ENCODE measurements at places on chromosomes 7 and 10.

DNA sequence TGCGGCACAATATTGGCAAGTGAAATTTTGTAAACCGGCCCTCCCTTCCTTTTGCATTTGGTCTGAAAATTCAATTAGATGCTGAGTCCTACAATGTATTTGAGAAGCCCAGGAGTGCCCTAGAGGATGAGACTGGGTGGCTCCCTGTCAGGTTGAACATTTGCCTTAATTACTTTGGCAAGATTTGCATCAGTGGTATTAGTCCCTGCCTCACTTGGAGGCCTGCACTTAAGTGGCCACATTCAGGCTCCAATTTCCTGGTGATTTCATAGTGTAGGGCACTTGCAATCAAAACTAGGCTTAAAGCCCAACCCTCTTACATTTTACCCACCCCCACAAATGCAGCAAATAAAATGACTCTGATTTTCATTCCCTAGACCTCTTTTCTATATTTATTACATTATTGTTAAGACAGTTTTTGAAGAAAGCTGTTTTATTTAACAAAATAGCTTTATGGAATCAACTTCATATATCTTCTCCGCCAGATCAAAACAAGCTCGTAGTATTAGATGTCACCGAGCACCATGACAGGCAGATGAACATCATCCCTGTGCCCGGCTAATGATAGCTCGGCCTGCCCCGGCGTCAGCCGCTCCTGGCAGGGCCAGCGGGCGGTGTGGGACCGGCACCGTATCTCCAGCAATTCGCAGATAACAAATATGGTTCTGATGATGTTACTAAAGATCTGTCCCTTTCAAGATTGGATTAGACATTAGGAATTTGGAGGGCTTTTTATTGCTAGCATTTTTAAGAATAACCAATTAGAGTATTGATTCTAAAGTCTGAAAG, 73.6 kb downstream of the EGFR start:
- no peak for DNase-seq

GRCh38 chr7:71414490-71414889, 282.5 kb downstream of the GALNT17 start:
- DNase-seq = no peak

GRCh38 chr10:75407713-75408508, 6.3 kb upstream of the ZNF503 start:
- DNase-seq = no peak

GRCh38 chr10:112429147-112429546, 17.6 kb downstream of the ZDHHC6 start:
- no peak for DNase-seq

GRCh38 chr7:11141541-11141940, 167.9 kb downstream of the PHF14 start:
- no peak for DNase-seq

GRCh38 chr10:17792991-17793390, 16.2 kb upstream of the MRC1 start:
- no peak for DNase-seq

DNA sequence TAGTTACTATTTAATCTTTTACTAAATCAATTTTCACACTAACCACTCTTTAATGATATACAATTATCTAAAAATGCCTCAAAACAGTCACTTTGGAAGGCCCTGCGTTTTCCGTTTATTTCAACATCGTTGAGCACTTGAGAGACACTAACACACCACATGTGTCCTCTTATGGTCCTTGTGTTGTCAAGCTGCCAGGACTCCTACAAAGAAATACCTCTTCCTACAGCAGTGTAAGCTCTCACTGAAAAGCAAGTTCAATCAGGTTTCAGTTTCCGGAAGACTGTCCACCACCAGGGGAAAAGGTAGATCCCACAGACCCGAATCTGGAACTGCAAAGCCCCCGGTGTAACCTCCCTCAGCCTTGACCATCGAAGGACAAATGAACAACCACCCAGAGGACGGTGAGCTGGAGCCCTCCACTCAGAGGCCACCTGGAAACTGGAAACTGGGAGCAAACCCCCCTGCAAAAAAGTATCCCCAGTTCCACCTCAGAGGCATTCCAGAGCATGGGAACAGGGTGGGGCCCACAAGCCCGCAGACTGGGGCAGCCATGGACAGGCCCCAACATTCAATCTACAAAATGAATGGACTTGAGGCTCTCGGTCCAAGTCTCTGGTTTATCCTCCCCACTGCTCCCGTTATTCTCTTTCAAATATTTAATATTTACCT, 37.6 kb downstream of the KCNH2 start:
- no peak for DNase-seq

DNA sequence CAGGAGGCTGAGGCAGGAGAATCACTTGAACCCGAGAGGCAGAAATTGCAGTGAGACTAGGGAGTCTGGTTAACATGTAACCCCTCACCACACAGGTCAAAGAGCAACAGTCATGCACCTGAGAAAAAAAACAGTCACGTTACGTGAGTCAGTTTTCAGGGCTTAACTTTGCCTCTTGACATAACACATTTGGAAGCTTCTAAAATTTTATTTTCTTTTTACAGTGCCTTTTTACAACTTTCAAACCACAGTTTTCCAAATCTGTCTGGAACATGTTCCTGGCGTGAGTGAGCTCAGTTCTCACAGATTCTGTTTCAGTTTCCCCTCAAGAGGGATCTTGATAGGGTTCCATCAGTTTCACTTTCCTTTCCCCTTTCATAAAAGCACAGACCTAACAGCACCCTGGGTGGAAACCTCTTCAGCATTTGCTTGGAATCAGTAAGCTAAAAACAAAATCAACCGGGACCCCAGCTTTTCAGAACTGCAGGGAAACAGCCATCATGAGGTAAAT, 4.4 kb downstream of the IFIT3 start:
- DNase-seq = no peak

DNA sequence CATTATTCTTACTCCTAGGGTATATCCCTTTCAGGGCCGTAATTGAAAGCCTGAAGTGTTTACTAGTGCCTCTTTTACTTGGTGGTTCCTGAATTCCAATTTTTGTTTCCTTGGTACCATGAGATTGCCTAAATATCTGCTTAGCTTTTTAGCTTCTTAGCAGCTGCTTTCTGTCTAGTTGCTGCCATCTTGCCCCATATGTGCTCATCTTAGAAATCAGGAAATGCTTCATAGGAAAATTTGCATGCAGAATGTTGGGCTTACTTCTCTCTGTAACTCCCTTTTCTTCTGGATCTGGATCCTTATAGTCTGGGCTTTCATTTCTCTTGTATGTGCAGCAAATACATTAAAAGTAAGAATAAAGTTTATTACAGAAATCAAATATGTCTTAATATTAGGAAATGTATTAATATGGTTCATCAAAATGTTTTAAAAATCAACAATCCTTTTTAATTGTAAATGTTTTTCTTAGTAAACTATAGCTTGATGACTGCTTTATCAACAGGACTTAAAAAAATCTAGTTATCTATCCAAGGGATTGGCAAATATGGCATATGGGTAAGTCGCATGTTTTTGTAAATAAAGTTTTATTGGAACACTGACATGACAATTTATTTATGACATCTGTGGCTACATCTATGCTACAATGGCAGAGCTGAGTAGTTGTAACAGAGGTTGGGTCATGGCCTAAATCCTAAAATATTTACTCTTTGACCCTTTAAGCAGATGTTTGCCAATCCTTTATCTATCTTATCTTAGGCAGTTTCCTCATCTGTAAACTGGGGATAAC, 73.5 kb upstream of the CDK6 start:
- no peak for DNase-seq

DNA sequence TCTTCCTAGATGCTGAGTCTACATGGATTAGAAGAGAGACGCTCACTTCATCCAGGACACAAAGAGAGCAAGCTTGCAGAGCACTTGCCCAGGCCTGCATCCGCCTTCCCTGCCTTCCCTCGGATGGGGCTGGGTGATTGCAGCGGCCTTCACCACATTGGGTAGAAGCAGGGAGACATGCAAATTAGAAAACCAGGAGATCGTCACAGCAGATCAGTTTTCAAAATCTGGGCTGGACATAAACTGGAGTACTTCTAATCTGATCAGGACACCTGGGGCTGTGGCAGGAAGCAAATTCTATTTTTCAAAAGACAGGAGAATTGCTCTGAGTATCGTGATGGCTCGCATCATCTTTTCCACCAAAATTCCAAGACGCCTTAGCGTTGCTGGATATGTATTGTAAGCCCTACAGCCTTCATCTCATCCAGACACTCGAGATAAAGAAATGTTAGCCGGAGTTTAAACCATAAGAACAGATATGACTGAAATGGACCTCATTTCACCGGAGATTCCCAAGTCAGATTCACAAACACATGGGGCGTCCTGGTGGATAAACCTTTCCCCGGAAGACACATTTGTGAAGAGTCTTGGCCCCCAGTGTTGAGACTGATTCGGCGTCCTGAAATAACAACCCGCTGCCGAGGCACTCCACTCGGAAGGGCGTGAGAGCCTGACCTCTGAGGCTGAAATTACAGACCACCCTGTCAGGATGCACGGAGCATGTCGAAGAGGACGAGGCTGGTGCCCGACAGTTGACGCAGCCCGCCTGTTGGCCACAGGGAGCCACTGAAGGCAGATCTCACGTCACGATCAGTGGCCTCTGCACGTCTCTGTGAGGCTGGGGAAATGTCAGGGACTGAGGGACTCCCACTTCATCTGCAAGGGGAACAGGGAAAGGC, 91.2 kb upstream of the PARD3 start:
- DNase-seq = no peak

DNA sequence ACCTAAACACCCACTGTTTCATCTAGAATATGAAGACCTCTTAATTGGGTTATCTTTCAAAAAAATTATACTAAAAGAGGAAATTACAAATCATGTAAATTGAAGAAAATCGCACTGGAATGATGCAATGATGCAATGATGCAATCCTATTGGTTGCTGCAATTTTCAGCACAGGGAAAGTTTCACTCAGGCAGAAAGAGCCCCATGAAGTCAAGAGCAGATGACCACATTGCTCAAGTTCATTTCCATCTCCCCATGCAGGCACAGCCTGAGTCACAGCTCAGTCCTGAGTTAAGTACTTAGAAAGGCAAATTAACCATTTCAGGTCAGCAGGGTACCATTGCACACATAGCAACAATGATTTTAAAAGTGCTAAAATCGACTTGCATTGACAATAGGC, 180.3 kb upstream of the MYO3A start:
- DNase-seq = no peak

DNA sequence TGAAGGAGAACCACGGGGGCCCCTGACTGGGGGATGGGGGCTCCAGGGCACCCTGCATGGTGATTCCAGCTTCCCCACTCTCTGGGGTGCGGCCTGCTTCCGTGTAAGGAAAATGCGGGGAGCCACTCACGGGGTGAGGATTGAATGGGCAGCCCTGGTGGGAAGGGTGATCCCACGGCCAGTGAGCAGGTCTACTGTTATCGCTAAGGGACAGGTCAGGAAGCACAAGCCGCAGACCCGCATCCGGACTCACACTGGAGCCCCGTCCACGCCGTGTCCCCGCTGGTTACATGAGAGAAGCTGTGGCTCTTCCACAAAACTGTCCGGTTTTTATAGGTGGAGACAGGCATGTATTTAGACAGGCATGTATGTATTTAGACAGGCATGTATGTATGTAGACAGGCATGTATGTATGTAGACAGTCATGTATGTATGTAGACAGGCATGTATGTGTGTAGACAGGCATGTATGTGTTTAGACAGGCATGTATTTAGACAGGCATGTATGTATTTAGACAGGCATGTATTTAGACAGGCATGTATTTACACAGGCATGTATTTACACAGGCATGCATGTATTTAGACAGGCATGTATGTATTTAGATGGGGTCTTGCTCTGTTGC, 5.7 kb downstream of the PSMG3 start:
- no peak for DNase-seq

DNA sequence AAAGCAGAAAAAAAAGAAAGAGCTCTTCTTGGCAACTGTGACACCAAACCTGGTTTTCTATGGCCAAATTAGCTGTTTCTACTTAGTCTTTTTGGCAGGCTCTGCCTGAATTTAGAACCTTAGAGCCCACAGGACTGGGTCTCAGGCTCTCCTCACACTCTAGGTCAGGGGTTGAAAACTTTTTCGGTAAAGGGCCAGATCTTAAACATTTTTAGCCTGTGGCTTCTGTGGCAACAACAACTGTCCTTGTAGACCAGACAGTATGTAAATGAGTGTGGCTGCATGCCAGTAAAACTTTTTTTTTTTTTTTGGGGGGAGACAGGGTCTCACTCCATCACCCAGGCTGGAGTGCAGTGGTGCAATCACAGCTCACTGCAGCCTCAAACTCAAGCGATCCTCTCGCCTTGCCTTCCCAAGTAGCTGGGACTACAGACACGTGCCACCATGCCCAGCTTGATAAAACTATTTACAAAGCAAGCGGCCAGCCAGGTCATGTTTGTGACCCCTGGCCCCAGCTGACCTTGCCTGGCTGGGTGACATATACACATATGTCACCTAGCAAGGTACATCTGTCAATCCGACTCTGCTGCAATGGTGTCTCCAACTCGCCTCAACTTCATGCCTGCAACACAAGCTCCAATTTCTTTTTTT, 17.4 kb downstream of the KPNA7 start:
- no peak for DNase-seq

DNA sequence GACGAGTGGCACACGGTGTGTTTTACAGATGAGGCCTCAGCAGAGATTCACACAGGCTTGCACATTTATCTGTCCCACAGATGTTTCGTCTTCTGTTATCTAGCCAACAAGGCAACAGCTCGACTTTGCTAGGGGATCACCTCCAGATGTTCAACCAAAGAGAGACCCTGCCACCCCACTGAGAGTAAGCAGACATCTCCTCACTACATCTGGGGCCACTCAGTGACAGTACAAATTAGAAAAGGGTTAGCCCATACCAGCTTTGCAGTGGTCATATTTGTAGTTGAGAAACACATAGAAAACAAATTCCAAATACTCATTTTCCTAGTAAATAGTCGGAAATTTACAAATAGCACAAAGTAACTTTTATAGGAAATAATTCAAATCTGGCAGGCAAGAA, 164.2 kb downstream of the HDAC9 start:
- no peak for DNase-seq

DNA sequence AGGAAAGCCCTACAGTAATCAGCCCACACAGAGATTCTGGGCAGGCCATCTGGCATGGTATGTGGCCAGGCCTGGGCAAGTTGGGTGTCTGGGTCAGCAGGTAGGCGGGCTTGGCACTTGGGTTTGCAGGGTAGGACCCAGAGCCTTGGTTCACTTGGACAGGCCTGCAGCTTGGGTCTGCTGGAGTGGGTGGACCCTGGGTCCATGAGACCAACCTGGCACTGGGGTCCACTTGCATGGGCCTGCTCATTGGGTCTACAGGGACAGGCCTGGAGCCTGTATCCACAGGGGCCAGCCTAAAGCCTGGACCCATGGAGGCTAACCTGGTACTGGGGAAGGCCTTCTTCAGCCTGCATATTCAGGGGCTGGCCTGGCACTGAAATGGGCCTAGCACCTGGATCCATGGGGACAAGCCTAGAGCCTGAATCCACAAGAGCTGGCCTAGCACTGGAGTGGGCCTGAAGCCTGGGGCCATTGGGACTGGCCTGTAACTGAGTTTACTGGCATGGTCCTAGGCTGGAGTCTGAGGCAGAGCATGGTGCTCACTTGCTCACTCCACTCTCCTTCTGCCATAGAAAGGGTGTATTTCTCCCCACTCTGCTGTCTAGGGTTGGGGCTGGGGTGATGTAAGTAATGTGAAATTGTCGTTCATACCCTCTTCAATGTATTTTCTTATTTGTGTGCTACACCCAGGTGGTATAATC, 315.0 kb downstream of the AHR start:
- no peak for DNase-seq

GRCh38 chr7:18831943-18832342, 285.5 kb downstream of the TWIST1 start:
- DNase-seq = no peak

- no peak for DNase-seq
Observed at GRCh38 chr10:70558295-70558694, 44.2 kb downstream of the PRF1 start.

GRCh38 chr7:50661345-50662040, 96.3 kb upstream of the DDC start:
- DNase-seq = no peak
